Left renal pelvis (tissue), 4 donors: ENCODE measurements at places on chromosomes 6 and 20. TPM values are rescaled to one million over a fixed set of nuclear protein-coding genes. Genes with fewer than 3 reads are reported as not detected.

GJA1 gene
- 81.5 TPM for polyA plus RNA-seq

SLC22A16 gene
- polyA plus RNA-seq = 3.1 TPM

PNLDC1 gene
- polyA plus RNA-seq = 0.12 TPM

BCAS1 gene
- polyA plus RNA-seq = 6.2 TPM

GLYATL3 gene
- polyA plus RNA-seq = not detected

ALDH8A1 gene
- 14.0 TPM for polyA plus RNA-seq

ID1 gene
- polyA plus RNA-seq = 154 TPM

MCUR1 gene
- polyA plus RNA-seq = 59.2 TPM

DNAH8 gene
- 0.15 TPM for polyA plus RNA-seq

SLC25A27 gene
- polyA plus RNA-seq = 39.0 TPM

CLPSL1 gene
- polyA plus RNA-seq = 1.4 TPM

ADAM33 gene
- polyA plus RNA-seq = 7.3 TPM

MTFR2 gene
- polyA plus RNA-seq = 2.8 TPM

RRAGD gene
- polyA plus RNA-seq = 38.0 TPM

CCM2L gene
- 6.3 TPM for polyA plus RNA-seq

IL20RA gene
- 1.6 TPM for polyA plus RNA-seq

MAP3K7 gene
- polyA plus RNA-seq = 51.8 TPM

RIPPLY2 gene
- not detected for polyA plus RNA-seq

DLK2 gene
- 1.1 TPM for polyA plus RNA-seq

BTNL2 gene
- 0.18 TPM for polyA plus RNA-seq

SLC22A1 gene
- 0.27 TPM for polyA plus RNA-seq
